ENCODE measurements at places on chromosomes 1 and 21.

- no peak for DNase-seq
Measured at GRCh38 chr1:64487061-64487460, 17.1 kb downstream of the CACHD1 start.

DNA sequence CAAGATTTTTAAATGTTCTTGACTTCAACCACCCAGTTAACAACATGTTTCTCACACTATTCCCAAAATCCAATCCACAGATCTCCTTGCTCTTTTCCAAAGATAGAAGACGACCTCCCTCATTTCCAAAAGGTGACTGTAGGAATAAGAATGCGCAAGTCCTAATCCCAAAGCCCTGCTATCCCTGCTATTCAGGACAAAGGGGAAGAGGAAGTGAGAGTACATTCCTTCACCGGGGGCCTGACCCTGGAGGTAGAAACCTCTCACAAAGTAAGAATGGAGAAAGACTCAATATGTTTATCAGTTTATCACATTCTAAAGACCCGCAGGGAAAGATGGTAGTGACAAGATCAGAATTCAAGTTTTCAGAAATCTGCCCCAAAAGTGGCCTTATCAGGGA lies 55.7 kb downstream of the PLEKHA6 start:
- DNase-seq = no peak

GRCh38 chr21:43188181-43188580 lies 19.4 kb downstream of the CRYAA start:
- DNase-seq = no peak

- no peak for DNase-seq
Measured at GRCh38 chr1:50562106-50562505, 138.9 kb upstream of the DMRTA2 start.

- no peak for DNase-seq
Measured at GRCh38 chr1:243735457-243735856, 114.6 kb downstream of the AKT3 start.

GRCh38 chr1:204359474-204360255 lies at the start of gene PLEKHA6:
TSS of gene PLEKHA6 (minus strand) at chr1:204359929. CDS start at chr1:204273727, 86,202 bp downstream.
- no peak for DNase-seq

DNA sequence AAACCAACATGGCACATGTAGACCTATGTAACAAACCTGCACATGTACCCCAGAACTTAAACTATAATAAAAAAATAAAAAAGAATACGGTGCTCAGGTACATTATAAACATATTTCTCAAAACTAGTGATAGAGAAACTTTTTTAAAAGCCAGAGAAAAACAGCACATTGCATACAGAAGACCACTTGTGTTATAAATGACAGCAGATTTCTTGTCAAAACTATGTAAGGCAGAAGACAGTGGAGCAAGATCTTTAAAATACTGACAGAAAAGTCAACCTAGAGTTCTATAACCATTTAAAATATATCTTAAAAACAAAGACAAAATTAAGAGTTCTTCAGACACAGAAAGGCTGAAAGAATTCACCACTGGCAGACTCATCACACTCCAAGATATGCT lies 144.7 kb downstream of the NEGR1 start:
- no peak for DNase-seq

- DNase-seq = peak; percentile 81
Measured at GRCh38 chr1:115138973-115139372, 49.7 kb upstream of the TSPAN2 start.

GRCh38 chr1:30125021-30125820 lies 598.2 kb downstream of the MATN1 start:
- DNase-seq = no peak

DNA sequence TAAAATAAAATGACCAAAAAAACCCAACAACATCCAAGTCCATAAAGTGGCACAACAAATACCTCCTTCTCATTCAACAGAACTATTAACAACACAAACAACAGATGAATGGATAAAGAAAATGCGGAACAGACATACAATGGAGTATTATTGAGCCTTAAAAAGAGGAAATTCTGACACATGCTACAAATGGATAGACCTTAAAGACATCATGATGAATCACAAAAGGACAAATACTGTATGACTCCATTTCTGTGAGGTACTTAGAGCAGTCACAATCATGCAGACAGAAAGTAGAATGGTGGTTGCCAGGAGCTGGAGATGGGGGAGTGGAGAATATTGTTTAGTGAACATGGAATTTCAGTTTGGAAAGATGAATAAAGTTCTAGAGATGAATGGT lies 42.6 kb downstream of the EYA3 start:
- DNase-seq = no peak
